HFFc6 (cell line): ENCODE measurements at places on chromosomes 1 and 21.

DNA sequence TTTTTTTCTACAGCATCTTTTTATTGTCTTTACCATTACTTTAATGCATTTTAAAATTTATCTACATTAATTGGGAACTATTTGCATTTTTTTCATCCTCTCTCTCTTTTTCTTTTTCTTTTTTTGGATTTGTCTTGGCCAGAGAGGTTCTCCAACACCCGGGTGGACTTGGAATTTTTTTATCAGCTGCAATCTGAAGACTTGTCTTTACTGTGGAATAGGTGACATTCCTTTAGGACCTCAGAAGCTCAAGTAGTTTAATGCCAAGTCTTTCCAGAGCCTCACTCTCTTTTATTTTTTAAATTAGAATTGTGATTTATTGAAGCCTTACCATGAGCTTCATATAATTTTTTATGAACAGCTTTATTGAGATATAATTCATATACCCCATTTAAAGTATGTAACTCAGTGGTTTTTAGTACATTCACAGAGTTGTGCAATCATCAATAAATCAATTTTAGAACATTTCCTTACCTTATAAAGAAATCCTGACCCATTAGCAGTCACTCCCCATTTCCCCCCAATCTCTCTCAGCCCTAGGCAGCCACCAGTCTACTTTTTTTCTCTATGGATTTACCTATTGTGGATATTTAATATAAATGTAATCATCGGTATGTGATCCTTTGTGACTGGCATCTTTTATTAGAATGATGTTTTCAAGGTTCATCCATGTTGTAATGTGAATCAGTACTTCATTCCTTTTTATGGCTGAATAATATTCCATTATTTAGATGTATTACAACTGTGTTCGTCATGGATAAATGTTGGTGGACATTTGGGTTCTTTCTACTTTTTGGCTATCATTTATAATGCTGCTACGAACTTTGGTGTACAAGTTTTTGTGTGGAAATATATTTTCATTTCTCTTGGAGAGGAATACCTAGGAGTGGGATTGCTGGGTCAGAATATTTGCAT, 6.2 kb downstream of the TUFT1 start:
- peaks cover 73% of the 10 kb centered on the region for H3K4me1 ChIP-seq
- H3K4me3 ChIP-seq, result peak overlapping the region; percentile 85; the same call in 1 of the 2 replicates
- H3K27ac ChIP-seq, result peak overlapping the region; percentile 89
- no peak for DNase-seq

GRCh38 chr1:220307607-220308006, 35.4 kb upstream of the RAB3GAP2 start:
- peaks cover 3% of the 10 kb centered on the region; the same call in 1 of the 2 replicates for H3K27me3 ChIP-seq
- no peak for DNase-seq
- no peaks in the 10 kb centered on the region for H3K36me3 ChIP-seq
- no peaks in the 10 kb centered on the region for H3K4me1 ChIP-seq
- H3K27ac ChIP-seq, result no peak overlapping the region

- DNase-seq, result no peak
- no peaks in the 10 kb centered on the region for H3K4me1 ChIP-seq
- H3K36me3 ChIP-seq, result no peaks in the 10 kb centered on the region
- no peak overlapping the region for H3K4me3 ChIP-seq
- H3K27me3 ChIP-seq, result peaks cover 2% of the 10 kb centered on the region; the same call in 1 of the 2 replicates
- no peak overlapping the region for H3K27ac ChIP-seq
These were observed 185.9 kb upstream of the ATP1B1 start for GRCh38 chr1:168920456-168921094.

GRCh38 chr21:36887963-36888362, 78.5 kb downstream of the HLCS start:
- H3K4me3 ChIP-seq, result no peak overlapping the region
- H3K27ac ChIP-seq, result no peak overlapping the region
- peaks cover 29% of the 10 kb centered on the region for H3K4me1 ChIP-seq
- peaks cover 63% of the 10 kb centered on the region for H3K36me3 ChIP-seq

GRCh38 chr1:3669971-3670431, 17.7 kb downstream of the TP73 start:
- peaks cover 17% of the 10 kb centered on the region for H3K4me1 ChIP-seq
- no peak overlapping the region for H3K27ac ChIP-seq
- peaks cover 23% of the 10 kb centered on the region for H3K27me3 ChIP-seq
- DNase-seq, result no peak

GRCh38 chr1:162639718-162640117, 7.5 kb downstream of the DDR2 start:
- peaks cover 71% of the 10 kb centered on the region for H3K4me1 ChIP-seq
- H3K36me3 ChIP-seq, result peaks cover 47% of the 10 kb centered on the region
- no peak overlapping the region for H3K27ac ChIP-seq
- H3K4me3 ChIP-seq, result no peak overlapping the region
- no peaks in the 10 kb centered on the region; the same call in 1 of the 2 replicates for H3K27me3 ChIP-seq
- no peak for DNase-seq

- H3K27ac ChIP-seq, result no peak overlapping the region
- H3K36me3 ChIP-seq, result no peaks in the 10 kb centered on the region
- no peak for DNase-seq
- peaks cover 5% of the 10 kb centered on the region for H3K27me3 ChIP-seq
- H3K4me3 ChIP-seq, result no peak overlapping the region
These were observed 17.0 kb upstream of the IFNLR1 start for GRCh38 chr1:24204116-24204515.

DNA sequence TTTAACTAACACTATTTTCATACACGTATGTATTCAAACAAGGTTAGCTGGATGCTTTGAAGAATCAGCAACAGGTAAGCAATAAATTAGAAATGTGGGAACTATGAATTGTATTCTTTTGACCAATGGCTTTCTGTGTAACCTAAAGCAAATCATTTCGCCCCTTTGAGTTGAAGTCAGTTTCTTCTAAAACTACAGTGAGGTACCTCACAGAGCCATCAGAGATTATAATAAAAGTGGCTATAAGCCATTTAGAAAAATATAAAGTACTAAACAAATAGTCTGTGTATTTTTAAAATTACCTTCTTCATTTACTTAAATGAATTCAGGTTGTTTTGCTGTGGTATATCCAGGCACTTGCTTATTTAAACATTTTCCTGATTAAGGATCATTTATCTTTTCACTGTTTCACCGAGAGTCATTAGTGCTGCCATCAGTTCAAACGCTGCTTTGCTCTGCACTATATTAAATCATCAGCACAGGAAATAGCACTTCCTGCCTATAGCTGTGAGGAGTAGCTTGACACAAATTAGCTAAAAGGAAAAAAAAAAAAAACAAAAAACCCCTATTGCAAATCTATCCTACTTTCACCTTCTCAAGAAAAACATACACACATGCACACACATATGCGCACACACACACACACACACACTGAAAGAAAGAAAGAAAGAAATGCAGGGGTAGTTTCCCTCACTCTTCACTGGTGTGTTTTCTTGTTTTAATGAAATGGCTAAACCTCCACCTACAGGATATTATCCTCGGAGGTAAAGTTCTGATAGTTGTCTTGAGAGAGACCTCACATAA, 39.8 kb upstream of the C1orf105 start:
- no peak overlapping the region; the same call in 1 of the 2 replicates for H3K27ac ChIP-seq
- H3K36me3 ChIP-seq, result no peaks in the 10 kb centered on the region
- H3K4me1 ChIP-seq, result peaks cover 47% of the 10 kb centered on the region
- H3K4me3 ChIP-seq, result no peak overlapping the region
- DNase-seq, result no peak

- H3K4me1 ChIP-seq, result peaks cover 43% of the 10 kb centered on the region
- H3K4me3 ChIP-seq, result no peak overlapping the region
- H3K27ac ChIP-seq, result no peak overlapping the region
- no peak for DNase-seq
These were observed 82.5 kb downstream of the FGGY start for GRCh38 chr1:59379371-59379728.

DNA sequence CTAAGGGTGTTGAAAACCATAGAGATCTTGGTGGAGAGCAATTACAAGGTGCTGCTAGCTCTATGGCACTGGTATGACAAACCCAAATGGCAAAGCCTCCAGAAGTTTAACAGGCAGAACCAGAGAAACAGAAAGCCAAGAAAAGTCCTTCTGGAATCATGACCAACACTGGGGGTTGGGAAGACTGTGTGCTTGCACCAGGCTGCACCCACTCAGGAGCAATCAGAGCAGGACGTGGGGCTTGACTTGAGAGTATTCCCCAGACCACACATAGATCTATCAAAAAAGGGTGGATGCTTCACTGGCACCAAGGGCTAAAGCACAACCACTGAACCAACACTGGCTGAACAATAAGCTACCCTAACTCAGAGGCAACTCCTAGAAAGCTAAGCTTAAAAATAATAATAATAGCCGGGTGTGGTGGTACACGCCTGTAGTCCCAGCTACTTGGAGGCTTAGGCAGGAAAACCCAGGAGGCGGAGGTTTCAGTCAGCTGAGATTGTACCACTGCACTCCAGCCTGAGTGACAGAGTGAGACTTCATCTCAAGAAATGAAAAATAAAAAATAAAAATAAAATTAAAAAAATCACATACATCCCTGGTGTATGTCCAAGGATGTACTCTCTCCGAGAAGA, 20.1 kb upstream of the ENSA start:
- no peak overlapping the region for H3K27ac ChIP-seq
- H3K27me3 ChIP-seq, result no peaks in the 10 kb centered on the region
- no peak overlapping the region for H3K4me3 ChIP-seq

DNA sequence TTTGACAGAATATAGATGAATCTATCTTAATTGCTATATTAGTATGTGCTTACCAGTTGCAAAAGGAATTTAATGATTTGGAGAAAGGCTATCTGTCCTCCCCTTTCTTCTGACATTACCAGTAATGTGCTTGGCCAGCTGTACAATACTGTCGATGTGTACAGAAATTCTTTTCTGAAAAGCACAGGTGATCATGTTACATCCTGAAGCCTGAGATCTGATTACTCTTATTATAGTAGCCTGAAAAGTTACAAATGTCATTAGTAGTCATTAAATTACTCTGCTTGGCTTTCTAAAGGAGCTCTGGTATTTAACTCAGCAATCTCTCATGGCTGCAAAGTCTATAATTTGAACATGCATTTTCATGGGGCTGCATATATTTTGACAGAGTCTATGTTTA, 209.8 kb downstream of the PTPRC start:
- no peak overlapping the region for H3K27ac ChIP-seq
- H3K4me3 ChIP-seq, result no peak overlapping the region
- peaks cover 45% of the 10 kb centered on the region for H3K4me1 ChIP-seq
- peaks cover 49% of the 10 kb centered on the region for H3K36me3 ChIP-seq
- H3K27me3 ChIP-seq, result no peaks in the 10 kb centered on the region

DNA sequence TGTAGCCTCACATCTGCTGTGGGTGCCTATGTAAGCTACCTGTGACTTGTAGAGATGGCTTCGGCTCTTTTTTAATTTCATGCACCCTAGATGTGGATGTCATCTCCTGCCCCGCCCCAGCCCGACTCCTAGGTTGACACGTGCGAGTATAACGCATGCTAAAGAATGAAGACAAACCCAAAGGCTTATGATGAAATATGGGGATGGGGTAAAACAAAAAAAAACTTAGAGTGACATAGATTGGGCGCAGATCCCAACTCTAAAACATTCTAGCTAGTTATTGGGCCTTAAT, 613 bp upstream of the ERO1B start:
- H3K4me1 ChIP-seq, result peaks cover 11% of the 10 kb centered on the region; the same call in 1 of the 2 replicates
- H3K27ac ChIP-seq, result no peak overlapping the region
- DNase-seq, result peak; percentile 0
- H3K4me3 ChIP-seq, result peak overlapping the region; percentile 87

DNA sequence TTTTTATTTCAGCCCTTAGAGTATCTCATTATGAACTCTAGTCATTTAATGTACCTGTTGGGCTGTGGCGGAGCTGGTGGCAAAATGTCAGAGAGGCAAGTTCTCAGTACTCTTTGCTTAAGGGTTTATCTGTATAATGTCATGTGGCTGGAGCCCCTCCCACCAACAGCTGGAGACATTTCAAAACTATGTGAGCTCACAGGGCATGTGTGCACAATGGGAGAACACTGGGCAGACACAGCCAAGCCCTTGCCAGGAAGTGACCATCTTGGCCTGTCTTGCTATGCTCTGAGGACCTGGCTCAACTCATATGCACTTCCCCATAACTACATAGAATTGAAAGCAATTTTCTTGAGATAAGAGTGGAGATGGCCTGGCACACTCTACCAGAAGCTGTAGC, 296.4 kb downstream of the PTPRU start:
- peaks cover 5% of the 10 kb centered on the region for H3K27me3 ChIP-seq
- no peak overlapping the region for H3K4me3 ChIP-seq

- H3K27ac ChIP-seq, result peak overlapping the region; percentile 99
- no peak for DNase-seq
- peaks cover 4% of the 10 kb centered on the region for H3K27me3 ChIP-seq
- H3K4me1 ChIP-seq, result peaks cover 96% of the 10 kb centered on the region
These were observed 28.3 kb downstream of the CCN1 start for GRCh38 chr1:85608851-85609250.

DNA sequence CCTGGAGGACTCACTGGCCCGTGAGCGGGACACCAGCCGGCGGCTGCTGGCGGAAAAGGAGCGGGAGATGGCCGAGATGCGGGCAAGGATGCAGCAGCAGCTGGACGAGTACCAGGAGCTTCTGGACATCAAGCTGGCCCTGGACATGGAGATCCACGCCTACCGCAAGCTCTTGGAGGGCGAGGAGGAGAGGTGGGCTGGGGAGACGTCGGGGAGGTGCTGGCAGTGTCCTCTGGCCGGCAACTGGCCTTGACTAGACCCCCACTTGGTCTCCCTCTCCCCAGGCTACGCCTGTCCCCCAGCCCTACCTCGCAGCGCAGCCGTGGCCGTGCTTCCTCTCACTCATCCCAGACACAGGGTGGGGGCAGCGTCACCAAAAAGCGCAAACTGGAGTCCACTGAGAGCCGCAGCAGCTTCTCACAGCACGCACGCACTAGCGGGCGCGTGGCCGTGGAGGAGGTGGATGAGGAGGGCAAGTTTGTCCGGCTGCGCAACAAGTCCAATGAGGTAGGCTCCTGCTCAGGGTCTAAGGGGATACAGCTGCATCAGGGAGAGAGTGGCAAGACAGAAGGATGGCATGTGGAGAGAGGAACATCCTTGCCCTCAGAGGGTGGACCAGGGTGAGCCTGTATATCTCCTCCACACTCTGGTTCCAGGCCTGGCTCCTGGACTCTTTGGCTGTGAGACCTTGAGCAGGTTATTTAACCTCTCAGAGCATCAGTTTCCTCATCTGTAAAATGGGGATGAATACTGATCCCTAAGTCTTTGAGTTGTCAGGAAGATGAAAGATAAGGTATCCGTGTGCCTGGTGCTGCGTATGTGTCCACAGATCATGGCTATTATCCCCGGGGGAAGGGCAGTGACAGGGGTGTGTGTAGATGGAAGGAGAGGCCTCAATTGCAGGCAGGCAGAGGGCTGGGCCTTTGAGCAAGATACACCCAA, 17.2 kb upstream of the SEMA4A start:
- H3K36me3 ChIP-seq, result peaks cover 62% of the 10 kb centered on the region
- H3K27me3 ChIP-seq, result peaks cover 93% of the 10 kb centered on the region
- peaks cover 32% of the 10 kb centered on the region for H3K4me1 ChIP-seq
- H3K4me3 ChIP-seq, result peak overlapping the region; percentile 64
